ENCODE measurements at places on chromosomes 13 and 19. TPM values are rescaled to one million over a fixed set of nuclear protein-coding genes. Genes with fewer than 3 reads are reported as not detected.

GRCh38 chr19:49331616-49332055, 3.6 kb upstream of the CD37 start:
- peak; percentile 91 for DNase-seq

CLC gene
- total RNA-seq, result 3.1 TPM

GRCh38 chr13:97111756-97112155, 110.4 kb upstream of the MBNL2 start:
- no peak for DNase-seq

PSG4 gene
- not detected for total RNA-seq

GRCh38 chr13:33510350-33510970, 224.9 kb upstream of the STARD13 start:
- no peak for DNase-seq

RNF225 gene
- not detected for total RNA-seq

GRCh38 chr19:41871573-41872383, 5.3 kb upstream of the CD79A start:
- DNase-seq, result peak; percentile 90

DNA sequence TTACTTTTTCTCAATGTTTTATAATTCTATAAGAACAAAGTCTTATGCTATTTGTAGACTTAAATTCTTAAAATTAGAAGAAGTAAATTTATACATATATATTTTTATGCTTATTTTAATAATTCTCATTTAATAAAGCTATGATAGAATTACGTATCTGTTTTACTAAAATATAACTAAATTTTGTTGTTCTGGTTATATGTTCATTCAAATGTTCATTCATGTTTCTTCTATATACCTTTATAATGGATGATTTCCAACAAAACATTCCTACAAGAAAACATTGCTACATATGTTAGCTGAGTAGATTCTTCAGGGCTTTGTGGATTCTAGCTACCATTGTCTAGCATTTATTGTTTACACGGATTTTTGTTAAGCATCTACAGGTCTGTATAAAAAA, 634.3 kb upstream of the PCDH20 start:
- no peak for DNase-seq

CYP4F2 gene
- not detected for total RNA-seq

DNA sequence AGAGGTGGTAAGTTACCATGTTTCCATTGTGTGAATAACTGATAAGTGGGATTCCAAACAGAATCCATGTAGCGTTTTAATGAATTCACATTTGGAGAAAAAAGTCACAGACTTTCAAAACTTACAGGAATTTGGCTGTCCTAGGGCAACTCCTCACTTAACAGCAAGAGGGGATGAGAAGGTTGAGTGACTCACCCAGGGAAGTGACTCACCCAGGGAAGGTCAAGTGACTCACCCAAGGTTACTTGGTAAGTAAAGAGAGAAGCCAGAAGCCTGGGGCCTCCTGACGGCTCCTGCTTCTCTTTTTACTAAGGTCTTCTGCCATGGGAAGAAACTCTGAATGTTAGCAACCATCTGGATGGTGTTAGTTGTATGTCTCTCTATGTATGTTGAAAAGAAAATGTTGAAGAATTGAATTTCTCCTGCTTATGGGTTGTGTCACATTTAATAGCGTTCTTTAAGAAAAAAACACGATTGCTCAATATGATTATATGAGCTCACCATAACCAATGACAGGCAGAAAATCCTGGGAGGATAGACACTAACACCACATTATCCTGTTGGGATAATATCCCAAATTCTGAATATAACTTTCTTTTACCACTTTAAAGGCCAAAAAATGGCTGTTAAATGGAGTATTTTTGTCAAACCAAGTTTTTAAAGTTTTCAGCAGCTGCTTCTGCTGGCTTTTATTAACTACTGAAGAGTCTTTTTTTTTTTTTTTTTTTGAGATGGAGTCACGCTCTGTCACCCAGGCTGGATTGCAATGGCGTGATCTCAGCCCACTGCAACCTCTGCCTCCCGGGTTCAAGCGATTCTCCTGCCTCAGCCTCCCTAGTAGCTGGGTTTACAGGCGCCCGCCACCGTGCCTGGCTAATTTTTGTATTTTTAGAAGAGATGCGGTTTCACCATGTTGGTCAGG, 195.6 kb downstream of the GGACT start:
- no peak for DNase-seq

DNA sequence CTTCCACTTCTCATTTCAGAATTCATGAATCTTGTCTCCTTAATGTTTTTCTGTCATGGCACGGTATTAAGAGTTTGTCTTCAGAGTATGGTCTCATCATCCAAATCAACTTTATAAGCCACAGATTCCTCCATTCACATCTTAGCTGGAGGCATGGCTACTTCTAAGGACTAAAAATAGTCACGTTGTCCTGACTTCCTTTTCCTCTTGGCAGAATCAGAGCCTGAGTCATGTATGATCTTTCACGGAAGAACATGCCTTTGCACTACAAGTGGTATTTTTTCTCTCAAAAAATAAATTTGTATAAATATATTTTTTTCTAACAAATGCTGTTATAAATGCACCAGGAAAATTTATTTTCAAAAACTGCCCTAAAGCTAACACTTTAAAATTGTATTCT, 71.4 kb downstream of the ALOX5AP start:
- DNase-seq, result no peak

DNA sequence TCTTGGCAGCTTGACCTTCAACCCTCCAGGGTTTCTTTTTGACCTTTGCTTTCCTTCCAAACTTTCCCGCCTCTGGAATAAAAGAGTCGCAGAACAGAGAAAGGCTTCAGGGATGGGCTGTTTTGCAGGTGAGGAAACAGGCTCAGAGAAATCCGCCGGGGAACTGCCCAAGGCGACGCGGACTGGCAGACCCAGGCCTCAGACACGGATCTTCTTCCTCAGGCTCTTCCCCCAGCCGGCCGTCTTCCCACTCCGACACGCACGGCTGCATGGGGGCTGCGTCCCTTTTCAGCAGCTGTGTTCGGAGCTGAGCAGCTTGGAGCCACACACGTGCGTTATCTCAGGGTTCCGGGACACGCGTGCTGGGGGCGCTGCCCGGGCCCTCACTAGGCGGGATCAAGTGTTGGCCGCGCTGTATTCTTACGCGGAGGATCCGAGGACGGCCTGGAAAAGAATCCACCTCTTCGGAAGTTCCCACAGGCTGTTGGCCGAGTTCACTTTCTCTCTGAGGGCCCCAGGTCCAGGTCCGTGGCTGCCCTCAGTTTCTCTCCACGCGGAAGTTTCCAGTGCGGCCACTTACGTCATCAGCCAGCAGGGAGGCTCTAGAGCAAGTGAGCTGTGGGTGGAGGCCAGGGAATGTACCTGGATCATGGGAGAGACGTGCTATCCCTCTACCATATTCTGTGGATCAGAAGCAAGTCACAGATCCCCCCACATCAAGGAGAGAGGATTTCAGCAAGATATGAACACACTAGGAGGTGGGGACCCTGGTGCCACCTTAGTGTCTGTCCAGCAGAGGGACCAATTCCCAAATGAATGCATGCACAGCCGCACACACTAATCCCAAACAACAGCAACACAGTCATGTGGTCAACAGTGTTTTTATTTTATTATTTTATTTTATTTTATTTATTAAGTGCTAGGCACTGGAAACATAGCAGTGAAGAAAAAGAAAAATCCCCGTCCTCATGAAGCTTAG, 100.4 kb downstream of the ING1 start:
- no peak for DNase-seq

DNA sequence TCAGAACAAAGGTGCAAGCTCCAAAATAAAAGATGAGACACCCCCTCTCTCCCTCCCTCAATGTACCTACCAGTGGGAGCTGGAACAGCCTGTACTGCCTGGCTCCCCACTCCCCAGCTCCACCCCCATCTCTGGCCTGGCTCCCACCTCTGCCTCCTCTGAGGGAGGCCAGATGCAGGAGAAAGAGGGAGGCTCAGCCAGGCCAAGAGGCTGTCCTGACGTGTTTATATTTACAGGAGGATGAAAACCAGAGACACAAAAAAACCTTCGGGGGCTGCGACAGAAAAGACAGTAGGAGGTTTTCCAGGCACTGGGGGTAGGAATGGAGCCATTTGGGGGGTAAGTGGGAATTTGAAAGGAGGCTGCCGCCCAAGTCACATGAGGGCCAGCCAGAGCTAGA, 19.7 kb downstream of the ARHGEF18 start:
- no peak for DNase-seq

GRCh38 chr13:26966701-26967080, 204.9 kb downstream of the USP12 start:
- no peak for DNase-seq

APOE gene
- total RNA-seq, result 321 TPM

DNA sequence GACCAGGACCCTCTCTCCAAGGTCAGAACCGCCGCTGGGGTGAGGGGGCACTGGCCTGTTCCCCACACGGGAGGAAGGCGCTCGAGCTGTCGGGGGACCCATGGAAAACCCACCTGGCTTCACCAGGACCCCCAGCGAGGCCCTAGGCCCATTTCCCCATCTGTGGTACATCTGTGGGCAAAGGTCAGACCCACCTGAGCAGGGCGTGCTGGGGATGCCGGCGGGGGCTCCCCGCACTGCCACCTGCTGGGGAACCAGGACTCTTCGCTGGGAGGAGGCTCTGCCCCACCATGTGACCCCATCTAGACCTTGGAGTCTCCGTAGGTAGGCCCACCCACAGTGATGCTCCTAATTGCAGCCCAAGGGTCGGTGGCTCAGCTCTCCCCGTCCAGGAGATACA, 511 bp downstream of the WDR88 start:
- DNase-seq, result no peak

DNA sequence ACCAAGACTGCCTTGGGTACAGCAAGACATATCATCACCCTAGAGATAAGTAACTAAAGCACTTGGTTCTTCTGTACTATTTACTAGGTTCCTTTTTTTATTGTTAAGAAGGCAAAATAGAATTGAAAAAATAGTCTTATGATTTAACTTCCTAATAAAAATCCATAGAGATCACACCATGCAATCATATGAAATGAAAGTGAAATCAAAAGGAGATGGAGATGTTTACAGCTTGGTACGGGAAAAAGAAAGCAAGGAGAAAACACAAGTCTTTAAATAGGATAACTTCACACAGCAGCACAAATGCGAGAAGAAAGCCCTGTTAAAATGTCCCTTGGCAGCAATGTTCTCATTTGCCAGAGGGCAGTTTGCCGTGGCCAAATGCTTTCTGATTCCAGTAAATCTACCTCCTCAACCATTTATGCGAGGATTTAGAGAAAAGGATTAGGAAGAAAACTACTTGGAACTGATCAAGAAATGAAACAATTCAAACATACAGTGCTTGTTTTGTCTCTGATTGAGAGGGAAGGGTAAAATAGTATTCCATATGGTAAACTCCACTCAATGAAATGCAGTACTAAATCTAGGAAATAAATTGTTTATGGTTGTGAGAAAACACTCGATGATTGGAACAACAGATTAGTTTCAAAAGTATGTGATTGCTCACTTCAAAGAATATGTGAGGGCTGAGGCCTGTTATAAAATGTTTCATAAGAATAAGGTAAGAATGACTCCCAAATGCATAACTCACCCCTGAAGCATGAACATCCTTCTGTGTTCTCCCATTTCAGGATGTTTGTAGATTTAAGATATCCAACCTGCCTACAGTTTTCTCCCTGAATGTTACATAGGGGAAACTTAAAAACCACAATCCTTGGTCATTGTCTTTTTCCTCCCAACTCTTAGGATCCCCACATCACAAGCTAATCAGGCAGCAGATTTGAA, 487.8 kb downstream of the DACH1 start:
- DNase-seq, result no peak

- DNase-seq, result no peak
Observed at GRCh38 chr13:26327940-26328725, 74.2 kb downstream of the CDK8 start.

DNA sequence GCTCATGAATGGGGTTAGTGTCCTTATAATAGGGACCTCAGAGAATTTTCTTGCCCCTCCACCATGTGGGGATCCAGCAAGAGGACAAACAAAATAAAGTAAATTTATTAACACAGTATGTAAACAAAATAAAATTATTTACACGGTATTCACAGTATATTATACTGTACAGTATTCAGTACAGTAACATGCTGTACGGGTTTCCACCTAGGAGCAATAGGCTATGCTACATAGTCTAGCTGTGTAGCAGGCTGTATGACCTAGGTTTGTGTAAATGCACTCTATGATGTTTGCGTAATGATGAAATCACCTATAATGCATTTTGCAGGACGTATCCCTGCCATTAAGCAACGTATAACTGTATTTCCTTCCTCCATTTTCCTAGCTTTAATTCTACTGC, 11.8 kb upstream of the DIAPH3 start:
- DNase-seq, result no peak

- no peak for DNase-seq
Observed at GRCh38 chr19:5120833-5121232, 151.9 kb downstream of the KDM4B start.

GRCh38 chr13:30864433-30865122, 41.5 kb upstream of the MEDAG start:
- no peak for DNase-seq

GRCh38 chr13:50365408-50366391, 350.5 kb downstream of the KCNRG start:
- no peak for DNase-seq

- DNase-seq, result peak; percentile 85
Observed at GRCh38 chr19:29666578-29667386, 1.5 kb downstream of the PLEKHF1 start.

Data from spleen (tissue), 13 donors.